Activated CD4-positive, alpha-beta T cell treated with anti-CD3 and anti-CD28 coated beads for 36 hours (primary cell): ENCODE measurements at places on chromosomes 4 and X. TPM values are rescaled to one million over a fixed set of nuclear protein-coding genes. Genes with fewer than 3 reads are reported as not detected.
A peak's percentile ranks its signal among the peaks of the same experiment; 100 is the strongest.

Gene PRSS12
- total RNA-seq: not detected

GRCh38 chr4:575281-576141 lies 584 bp downstream of the TMEM271 start:
- no peak overlapping the region for H3K27ac ChIP-seq
- H3K27me3 ChIP-seq: peaks cover 56% of the 10 kb centered on the region
- DNase-seq: peak; percentile 47
- peaks cover 9% of the 10 kb centered on the region for H3K4me1 ChIP-seq
- H3K4me3 ChIP-seq: no peak overlapping the region

- H3K4me3 ChIP-seq: no peak within 1 kb of the TSS
- peak; percentile 50 for DNase-seq
- no peaks in the 10 kb centered on the region for H3K4me1 ChIP-seq
- H3K27me3 ChIP-seq: peaks cover 27% of the 10 kb centered on the region
Observed at GRCh38 chr4:157220371-157220881, at the start of gene GRIA2. Gene GRIA2, plus strand, starts transcription at chr4:157220728. Its CDS starts 315 bp downstream, at chr4:157221043.

DNA sequence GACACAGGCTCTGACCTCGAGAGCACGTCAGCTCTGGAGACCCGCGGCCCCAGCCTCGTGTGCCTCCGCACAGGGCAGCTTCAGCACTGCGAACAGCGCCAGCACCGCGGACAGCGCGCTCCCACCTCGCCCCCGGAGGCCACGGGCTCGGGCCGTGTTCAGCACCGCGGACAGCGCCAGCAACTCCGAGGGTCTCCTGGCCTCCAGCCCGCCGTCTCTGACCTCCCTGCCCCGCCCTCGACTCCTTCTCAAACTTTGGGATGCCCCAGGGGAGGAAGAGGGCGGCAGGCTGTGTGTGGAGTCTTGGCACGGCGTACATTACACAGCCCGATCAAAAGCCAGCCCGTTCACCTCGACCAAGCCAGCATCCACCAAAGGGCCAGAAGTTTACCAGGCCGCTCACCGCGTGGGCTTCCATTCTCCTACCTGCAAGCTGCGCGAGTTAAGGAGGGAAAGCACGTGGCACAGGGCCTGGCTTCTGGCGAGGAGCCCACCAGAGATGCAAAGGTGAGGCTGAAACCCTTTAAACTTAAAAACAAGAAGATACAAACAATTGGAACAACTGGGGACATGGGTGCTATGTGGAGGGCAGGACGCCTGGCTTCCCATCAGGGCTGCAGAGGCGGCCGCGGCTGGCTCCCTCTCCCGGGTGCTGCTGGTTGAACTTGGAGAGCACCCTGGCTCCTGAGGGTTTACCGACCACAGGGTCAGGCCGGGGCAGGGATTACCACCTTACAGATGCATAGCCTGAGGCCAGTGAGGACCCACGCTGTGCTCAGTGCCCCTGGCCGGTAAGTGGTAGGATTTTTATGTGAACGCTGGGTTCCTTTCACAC lies 4.5 kb upstream of the NKX1-1 start:
- no peak overlapping the region for H3K27ac ChIP-seq
- peak; percentile 76 for DNase-seq
- no peaks in the 10 kb centered on the region for H3K36me3 ChIP-seq
- peaks cover 57% of the 10 kb centered on the region for H3K27me3 ChIP-seq
- peaks cover 5% of the 10 kb centered on the region for H3K4me1 ChIP-seq

- no peaks in the 10 kb centered on the region for H3K4me1 ChIP-seq
- H3K27me3 ChIP-seq: no peaks in the 10 kb centered on the region
- no peak overlapping the region for H3K27ac ChIP-seq
- DNase-seq: no peak
Observed at GRCh38 chrX:152245213-152245612, 106.8 kb upstream of the MAGEA10 start.

DNA sequence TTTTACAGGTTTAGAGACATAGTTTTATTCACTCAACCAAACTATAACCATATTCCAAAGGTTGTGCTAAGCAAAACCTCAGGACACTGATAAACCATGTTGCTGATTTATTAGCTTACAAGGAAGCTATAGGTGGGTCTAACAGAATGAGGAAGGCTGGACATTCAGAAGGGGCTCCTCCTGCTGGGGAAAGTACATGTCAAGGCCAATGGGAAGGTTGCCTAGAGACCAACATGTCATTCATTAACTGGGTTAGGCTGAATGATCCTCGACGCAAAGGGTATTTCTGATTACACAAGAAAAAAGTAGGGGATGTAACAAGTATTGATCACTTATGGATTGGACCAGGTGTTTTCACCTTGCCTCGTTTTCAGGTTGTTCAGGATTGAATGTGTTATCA lies 30.3 kb downstream of the SLC10A6 start:
- no peak overlapping the region for H3K27ac ChIP-seq
- no peak overlapping the region for H3K4me3 ChIP-seq
- H3K36me3 ChIP-seq: no peaks in the 10 kb centered on the region
- no peak for DNase-seq
- no peaks in the 10 kb centered on the region for H3K4me1 ChIP-seq
- H3K27me3 ChIP-seq: no peaks in the 10 kb centered on the region

GRCh38 chr4:71268166-71268565 lies 70.7 kb upstream of the SLC4A4 start:
- H3K4me1 ChIP-seq: no peaks in the 10 kb centered on the region
- H3K27ac ChIP-seq: no peak overlapping the region
- no peak for DNase-seq
- H3K4me3 ChIP-seq: no peak overlapping the region
- no peaks in the 10 kb centered on the region for H3K36me3 ChIP-seq

- no peaks in the 10 kb centered on the region for H3K27me3 ChIP-seq
- DNase-seq: no peak
- no peak overlapping the region for H3K4me3 ChIP-seq
- H3K27ac ChIP-seq: no peak overlapping the region
- H3K4me1 ChIP-seq: no peaks in the 10 kb centered on the region
Observed at GRCh38 chr4:56311299-56311975, 75.9 kb downstream of the AASDH start.

Gene PDHA2
- total RNA-seq: not detected

- no peak overlapping the region for H3K4me3 ChIP-seq
- no peak for DNase-seq
- H3K27me3 ChIP-seq: no peaks in the 10 kb centered on the region
Observed at GRCh38 chrX:119635799-119636198, 29.6 kb upstream of the NKRF start.

Gene C4orf51
- not detected for total RNA-seq

DNA sequence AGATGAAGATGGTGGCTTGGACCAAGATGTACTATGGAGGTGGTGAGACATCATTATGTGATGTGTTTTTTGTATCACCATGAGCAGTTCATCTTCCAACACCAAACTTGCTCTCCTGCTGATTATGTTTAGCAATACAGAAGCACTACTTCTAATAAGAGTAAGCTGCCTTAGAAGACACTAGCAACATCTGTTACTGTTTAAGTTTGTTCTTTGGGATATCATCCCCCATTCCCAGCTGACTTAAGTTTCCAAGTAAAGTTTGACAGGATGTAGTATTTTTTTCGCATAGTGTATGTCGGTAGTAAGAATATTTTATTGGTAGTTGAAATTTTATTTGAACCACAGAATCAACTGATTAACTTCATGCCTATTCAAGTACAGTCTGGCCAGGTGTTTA lies 123.5 kb upstream of the BMPR1B start:
- H3K4me3 ChIP-seq: no peak overlapping the region
- H3K27me3 ChIP-seq: no peaks in the 10 kb centered on the region
- no peaks in the 10 kb centered on the region for H3K4me1 ChIP-seq

DNA sequence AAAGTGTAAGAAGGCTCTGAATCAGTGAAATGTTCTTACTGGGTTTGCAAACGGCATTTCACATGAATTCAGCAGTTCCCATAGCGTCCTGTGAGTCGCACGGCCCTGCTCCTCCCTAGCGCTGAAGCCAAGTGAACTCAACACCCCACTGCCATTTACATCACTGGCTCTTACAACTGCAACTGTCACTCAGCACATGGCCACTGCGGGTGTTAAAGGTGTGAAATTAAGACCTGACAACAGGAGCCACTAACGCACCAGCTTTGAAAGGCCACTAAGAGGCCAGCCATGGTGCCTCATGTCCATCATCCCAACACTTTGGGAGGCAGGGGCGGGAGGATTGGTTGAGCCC lies 31.7 kb downstream of the RNF212 start:
- H3K27ac ChIP-seq: peak overlapping the region; percentile 28
- no peak overlapping the region for H3K4me3 ChIP-seq
- H3K36me3 ChIP-seq: no peaks in the 10 kb centered on the region

Gene CT83
- total RNA-seq: not detected

Gene TEX13C
- total RNA-seq: not detected

DNA sequence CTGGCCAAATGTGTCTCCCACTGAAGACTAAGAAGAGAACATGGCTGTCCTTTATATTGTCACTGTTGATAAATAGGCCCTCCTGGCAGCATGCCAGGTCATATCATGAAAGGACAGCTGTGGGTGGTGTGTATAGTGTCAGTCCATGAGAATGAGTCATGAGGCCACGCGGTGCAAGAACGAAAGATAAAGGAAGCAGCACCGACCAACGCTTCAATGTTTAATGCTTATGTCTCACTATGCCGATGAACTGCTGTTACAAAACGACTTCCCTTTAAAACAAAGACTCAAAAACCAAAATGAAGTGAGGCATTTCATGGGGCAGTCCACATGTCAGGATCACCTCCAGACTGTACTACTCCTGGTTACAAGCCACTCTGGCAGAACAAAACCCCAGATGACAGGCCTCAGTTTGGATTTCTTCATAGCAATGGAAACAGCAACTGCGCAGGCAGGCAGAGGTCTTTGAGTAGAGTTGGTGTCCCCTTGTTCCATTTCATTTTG lies 5.2 kb upstream of the TCEANC start:
- peak; percentile 79 for DNase-seq
- H3K4me1 ChIP-seq: peaks cover 12% of the 10 kb centered on the region
- no peaks in the 10 kb centered on the region for H3K36me3 ChIP-seq
- peak overlapping the region; percentile 55 for H3K27ac ChIP-seq

Gene ETDA
- not detected for total RNA-seq

- no peaks in the 10 kb centered on the region for H3K27me3 ChIP-seq
- H3K36me3 ChIP-seq: no peaks in the 10 kb centered on the region
- no peak for DNase-seq
- H3K4me1 ChIP-seq: peaks cover 9% of the 10 kb centered on the region
- H3K27ac ChIP-seq: no peak overlapping the region
- no peak overlapping the region for H3K4me3 ChIP-seq
Observed at GRCh38 chr4:146346276-146346675, 131.9 kb downstream of the REELD1 start.

Gene FGF5
- not detected for total RNA-seq

Gene ARAF
- 58.8 TPM for total RNA-seq

DNA sequence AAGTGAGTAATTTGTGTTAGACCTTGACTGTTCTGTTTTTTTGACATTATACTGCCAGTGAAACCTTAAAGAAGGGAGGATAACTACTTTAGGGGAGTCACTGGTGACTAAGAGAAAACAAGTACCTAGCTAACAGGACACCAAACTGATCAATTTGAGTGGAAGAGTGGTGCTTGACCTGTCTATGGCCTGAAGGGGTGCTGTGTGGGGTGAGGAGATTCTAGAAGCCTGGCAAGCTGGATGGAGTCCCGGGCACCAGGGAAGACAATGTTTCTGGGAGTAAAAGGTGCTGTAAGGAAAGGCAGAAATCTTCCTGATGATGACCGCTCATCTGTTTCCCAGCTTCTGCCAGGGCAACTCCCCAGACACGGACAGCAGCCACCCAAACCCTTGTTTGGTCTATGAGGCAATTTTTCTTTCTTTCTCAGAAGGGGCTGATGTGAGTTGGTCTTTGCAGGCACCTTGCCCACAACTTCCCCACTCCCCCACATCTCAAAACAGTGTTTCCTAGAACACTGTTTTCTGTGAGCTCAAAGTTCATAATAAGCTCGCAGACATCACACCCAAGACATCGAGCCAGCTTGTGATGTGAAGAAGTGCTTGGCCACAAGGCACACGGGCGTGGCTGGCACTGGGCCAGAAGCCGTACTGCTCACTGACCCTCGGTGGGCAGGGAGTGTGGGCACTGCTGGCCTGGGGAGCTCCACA lies 4.6 kb downstream of the TXK start:
- H3K27me3 ChIP-seq: no peaks in the 10 kb centered on the region
- peaks cover 7% of the 10 kb centered on the region for H3K36me3 ChIP-seq
- H3K4me1 ChIP-seq: peaks cover 83% of the 10 kb centered on the region
- peak overlapping the region; percentile 81 for H3K4me3 ChIP-seq

DNA sequence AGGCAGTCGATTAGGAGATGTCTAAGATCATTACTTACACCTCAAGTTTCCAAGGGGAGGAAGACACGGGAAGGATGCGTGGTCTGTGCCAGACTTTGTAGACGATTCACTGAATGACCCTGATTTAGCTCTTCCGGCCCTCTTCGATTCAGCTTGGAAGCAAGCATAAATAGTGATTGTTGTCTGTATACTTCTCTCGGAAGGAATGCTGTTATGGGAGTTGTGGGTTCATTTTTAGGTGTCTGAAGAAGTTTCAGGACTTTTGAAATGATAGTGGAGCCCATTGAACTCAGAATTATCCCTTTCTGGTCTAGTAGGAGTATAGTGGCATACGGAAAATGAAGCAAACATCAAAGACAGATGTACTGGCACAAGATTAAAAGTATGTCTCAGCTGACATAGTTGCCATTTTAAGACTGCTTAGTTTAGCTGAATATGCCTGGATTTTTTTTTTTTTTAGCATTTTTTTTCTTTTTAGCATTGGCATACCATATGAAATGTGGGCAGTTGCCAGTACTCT lies 1.0 kb upstream of the ANKRD17 start:
- peaks cover 37% of the 10 kb centered on the region for H3K4me1 ChIP-seq
- peaks cover 19% of the 10 kb centered on the region for H3K36me3 ChIP-seq
- no peaks in the 10 kb centered on the region for H3K27me3 ChIP-seq
- peak overlapping the region; percentile 99 for H3K4me3 ChIP-seq
- H3K27ac ChIP-seq: peak overlapping the region; percentile 97
- DNase-seq: no peak

- H3K27me3 ChIP-seq: no peaks in the 10 kb centered on the region
- H3K4me1 ChIP-seq: peaks cover 62% of the 10 kb centered on the region
- DNase-seq: no peak
Observed at GRCh38 chrX:19720236-19720635, 167.2 kb downstream of the SH3KBP1 start.

Gene BEX1
- total RNA-seq: 0.39 TPM

DNA sequence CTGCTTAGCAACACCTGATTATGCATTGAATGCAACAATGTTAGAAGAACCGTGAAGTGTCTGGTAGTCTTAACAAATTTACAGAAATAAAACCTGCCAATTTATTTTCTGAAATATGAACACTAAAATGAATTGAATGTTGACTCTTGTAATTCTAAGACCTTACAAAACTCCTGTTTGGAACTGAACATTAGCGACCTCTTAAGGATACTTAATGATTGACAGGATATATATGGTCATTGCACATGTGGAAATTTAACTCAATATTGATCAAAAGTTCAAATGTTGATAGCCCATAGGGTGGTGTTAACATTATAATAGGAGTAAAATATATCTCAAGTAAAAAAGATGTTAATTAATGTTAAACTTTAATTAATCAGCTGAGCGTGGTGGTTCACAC lies 79.1 kb downstream of the TECRL start:
- H3K27me3 ChIP-seq: no peaks in the 10 kb centered on the region
- no peak for DNase-seq
- no peak overlapping the region for H3K4me3 ChIP-seq
- H3K4me1 ChIP-seq: no peaks in the 10 kb centered on the region
- H3K36me3 ChIP-seq: no peaks in the 10 kb centered on the region
